Airway epithelial cell (primary cell): ENCODE measurements at places on chromosomes 6 and 20. TPM values are rescaled to one million over a fixed set of nuclear protein-coding genes. Genes with fewer than 3 reads are reported as not detected.

PPP1R3G gene
- 0.28 and 1.3 TPM in 2 replicates for total RNA-seq

TNF gene
- total RNA-seq: 0.23 and 0.28 TPM in 2 replicates

SLC17A4 gene
- not detected in 2 replicates for total RNA-seq

RBM24 gene
- total RNA-seq: 0.70 and 1.9 TPM in 2 replicates

ASIP gene
- not detected in 2 replicates for total RNA-seq

TUBE1 gene
- total RNA-seq: 11.1 and 14.7 TPM in 2 replicates

SLPI gene
- total RNA-seq: 466 and 502 TPM in 2 replicates

PRL gene
- total RNA-seq: not detected in 2 replicates

EYS gene
- total RNA-seq: 0.28 and 0.37 TPM in 2 replicates

SNTA1 gene
- total RNA-seq: 5.2 and 5.6 TPM in 2 replicates

VWA7 gene
- 1.6 and 2.8 TPM in 2 replicates for total RNA-seq

ACTL10 gene
- 2.8 and 3.2 TPM in 2 replicates for total RNA-seq

ID4 gene
- 1.3 and 2.1 TPM in 2 replicates for total RNA-seq

TRDN gene
- not detected in 2 replicates for total RNA-seq

SLC26A8 gene
- not detected in 2 replicates for total RNA-seq

SH3BGRL2 gene
- 9.5 and 11.1 TPM in 2 replicates for total RNA-seq

KIF25 gene
- not detected in 2 replicates for total RNA-seq

SRC gene
- total RNA-seq: 41.0 and 54.1 TPM in 2 replicates

ABCC10 gene
- 17.0 and 17.3 TPM in 2 replicates for total RNA-seq

OLIG3 gene
- not detected in 2 replicates for total RNA-seq

TFEB gene
- 11.4 and 14.2 TPM in 2 replicates for total RNA-seq

FKBP1C gene
- total RNA-seq: 0.09 TPM in 1 of 2 replicates, not detected in the other

BEND3 gene
- total RNA-seq: 1.6 and 3.2 TPM in 2 replicates

SGK2 gene
- not detected in 2 replicates for total RNA-seq

KHDRBS2 gene
- not detected in 2 replicates for total RNA-seq

ADAM33 gene
- total RNA-seq: 0.79 TPM in 1 of 2 replicates, not detected in the other
